ENCODE measurements at places on chromosomes 2 and 18. TPM values are rescaled to one million over a fixed set of nuclear protein-coding genes. Genes with fewer than 3 reads are reported as not detected.
A peak's percentile ranks its signal among the peaks of the same experiment; 100 is the strongest.

Gene CHST9
- 0.10 TPM for polyA plus RNA-seq

Gene RBM43
- 10.7 TPM for polyA plus RNA-seq

Gene RALB
- 48.5 TPM for polyA plus RNA-seq

Gene CCNT2
- 43.2 TPM for polyA plus RNA-seq

Gene AGAP1
- 31.5 TPM for polyA plus RNA-seq

Gene FKBP1B
- 2.5 TPM for polyA plus RNA-seq

Gene MYL1
- 8,569 TPM for polyA plus RNA-seq

Gene KYNU
- polyA plus RNA-seq: 0.76 TPM

Gene GKN2
- not detected for polyA plus RNA-seq

- DNase-seq: no peak
Measured at GRCh38 chr2:154638783-154639182, 59.7 kb upstream of the KCNJ3 start.

- DNase-seq: no peak
Measured at GRCh38 chr2:240818293-240819125, 1.5 kb downstream of the KIF1A start.

DNA sequence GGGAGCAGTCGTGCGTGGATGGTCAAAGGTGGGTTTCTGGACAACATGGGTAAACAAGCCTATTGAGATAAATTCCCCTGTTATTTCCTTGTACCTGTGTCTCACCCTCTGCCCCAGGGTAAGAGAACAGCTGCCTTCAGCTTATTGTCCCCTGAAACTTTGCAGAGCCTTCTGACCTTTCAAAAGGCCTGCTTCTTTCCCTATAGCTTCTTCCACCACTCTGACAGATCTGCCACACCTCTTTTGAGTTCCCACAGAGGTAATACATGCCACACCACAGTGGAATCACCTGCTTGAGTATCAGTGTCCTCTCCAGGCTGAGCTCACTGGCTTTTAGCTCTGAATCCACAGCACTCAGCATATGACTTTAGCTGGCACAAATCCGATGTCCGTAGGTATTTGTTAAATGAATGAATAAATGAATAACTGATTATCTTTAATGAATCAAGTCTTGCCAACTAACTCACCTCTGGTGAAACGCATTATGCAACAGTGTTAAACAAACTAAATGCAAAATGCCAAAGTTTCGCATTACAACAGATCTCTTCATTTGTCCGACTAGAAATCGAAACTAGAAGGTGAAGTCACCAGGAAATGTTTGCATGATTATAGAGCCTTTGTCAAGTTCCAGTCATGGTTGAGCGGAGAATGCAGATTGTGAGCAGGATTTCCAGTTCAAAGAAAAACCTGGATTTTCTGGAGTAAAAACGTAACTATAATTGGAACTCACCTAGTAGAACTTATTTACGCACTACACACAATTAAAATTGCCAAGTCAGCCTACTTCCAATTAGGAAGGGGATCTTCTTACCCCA lies 16.4 kb downstream of the DYNAP start:
- DNase-seq: no peak

DNA sequence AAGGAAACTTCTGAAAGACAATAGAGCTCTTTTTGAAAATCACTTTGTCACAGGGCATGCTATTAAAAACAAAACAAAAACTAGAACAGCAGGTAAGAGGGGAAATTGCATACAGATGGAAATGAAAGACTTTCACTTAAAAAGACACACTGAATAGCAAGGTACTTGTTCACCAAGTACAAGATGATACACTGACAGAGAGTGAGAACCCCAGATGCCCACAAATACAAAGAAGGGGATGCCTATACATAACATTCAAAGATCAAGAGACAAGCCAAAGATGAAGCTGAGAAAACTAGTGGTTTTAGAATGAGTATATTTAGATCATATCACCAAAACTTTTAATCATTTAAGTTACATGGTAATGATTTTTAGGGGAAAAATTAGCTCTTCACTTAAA lies 60.7 kb downstream of the ASXL2 start:
- DNase-seq: no peak

GRCh38 chr18:47175283-47175897 lies 774 bp downstream of the IER3IP1 start:
- peak; percentile 4 for DNase-seq

DNA sequence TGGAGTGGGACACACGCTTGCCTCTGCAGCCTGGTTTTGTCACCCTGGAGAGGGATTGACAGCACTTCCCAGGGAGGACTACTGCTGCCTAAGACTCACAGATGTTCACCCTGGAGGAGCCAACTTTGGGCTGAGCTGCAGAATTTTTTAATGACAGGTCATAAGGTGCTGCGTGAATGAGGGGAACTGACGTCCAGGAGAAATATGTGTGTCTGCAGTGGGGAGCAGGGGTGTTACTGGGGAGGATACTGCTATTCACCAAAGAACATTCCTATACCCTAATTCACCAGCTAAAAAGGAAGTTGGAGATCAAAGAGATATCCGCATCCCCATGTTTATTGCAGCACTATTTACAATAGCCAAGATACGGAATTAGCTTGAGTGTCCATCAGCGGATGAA lies 144.4 kb downstream of the MGAT5 start:
- DNase-seq: no peak

GRCh38 chr2:154960802-154961583 lies 262.5 kb downstream of the KCNJ3 start:
- no peak for DNase-seq

DNA sequence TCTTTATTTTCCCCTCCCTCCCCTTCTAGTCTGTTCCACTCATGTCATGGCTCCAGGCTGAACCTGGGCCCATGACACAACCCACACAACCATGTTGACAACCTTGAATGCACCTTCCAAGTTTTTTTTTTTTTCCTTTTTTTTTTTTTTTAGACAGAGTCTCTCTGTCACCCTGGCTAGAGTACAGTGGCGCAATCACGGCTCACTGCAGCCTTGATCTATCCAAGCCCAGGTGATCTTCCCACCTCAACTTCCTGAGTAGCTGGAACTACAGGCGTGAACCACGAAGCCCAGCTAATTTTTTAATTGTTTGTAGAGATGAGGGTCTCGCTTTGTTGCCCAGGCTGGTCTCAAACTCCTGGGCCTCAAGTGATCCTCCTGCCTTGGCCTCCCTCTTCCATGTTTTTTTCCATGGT lies 21.9 kb upstream of the ROCK2 start:
- no peak for DNase-seq

- no peak for DNase-seq
Measured at GRCh38 chr18:66461344-66461743, 142.5 kb downstream of the CDH19 start.

- no peak for DNase-seq
Measured at GRCh38 chr2:78541451-78542267, 483.8 kb upstream of the REG3G start.

Data from hindlimb muscle (tissue), 1 donor.